A549 (cell line): ENCODE measurements at places on chromosomes 5 and 9. TPM values are rescaled to one million over a fixed set of nuclear protein-coding genes. Genes with fewer than 3 reads are reported as not detected.

- DNase-seq: no peak
These were observed 54.6 kb upstream of the RXRA start for GRCh38 chr9:134271338-134272301.

DNA sequence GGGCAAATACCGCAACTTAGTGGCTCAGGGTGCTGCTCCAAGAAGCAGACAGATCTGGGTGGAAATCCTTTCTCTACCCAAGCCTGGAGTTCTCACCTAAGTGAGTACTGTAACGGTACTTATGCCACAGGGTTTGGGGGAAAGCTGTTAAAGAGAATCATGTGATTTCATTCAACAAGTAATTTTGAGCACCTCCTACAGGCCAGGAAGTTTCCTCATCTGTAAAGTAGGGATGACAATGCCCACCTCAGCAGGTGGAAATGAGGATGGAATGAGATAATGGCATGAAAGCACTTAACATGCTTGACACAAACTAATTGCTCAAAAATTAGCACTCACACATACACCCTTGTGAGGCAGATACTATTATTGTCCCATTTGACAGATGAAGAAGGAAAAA lies 114.1 kb downstream of the JAKMIP2 start:
- DNase-seq: no peak

DNA sequence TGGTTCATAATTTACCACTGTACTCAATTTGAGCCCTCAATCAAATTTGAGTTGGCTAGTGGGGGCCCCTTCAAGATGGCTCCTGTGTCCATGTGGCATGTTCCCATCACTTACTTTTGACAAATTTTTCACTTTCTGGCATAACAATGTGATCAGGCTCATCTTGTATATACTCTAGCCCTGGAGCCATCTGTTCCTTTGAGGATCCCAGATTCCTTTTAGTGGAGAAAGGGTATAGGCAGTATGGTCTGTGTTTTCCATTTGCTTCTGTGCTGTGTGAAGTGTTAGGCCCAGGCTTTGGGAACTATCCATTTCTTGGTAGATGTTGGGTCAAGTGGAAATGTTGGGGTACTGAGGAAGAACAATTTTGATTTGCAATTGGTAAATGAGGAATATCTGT lies 45.7 kb downstream of the SH3GL2 start:
- no peak for DNase-seq

- no peak for DNase-seq
These were observed 270.5 kb downstream of the SMARCA2 start for GRCh38 chr9:2285416-2286332.

- no peak for DNase-seq
These were observed 1.8 kb downstream of the PLAC8L1 start for GRCh38 chr5:146103594-146103993.

GRCh38 chr5:173744551-173744950 lies 128.1 kb upstream of the BOD1 start:
- DNase-seq: no peak

DNA sequence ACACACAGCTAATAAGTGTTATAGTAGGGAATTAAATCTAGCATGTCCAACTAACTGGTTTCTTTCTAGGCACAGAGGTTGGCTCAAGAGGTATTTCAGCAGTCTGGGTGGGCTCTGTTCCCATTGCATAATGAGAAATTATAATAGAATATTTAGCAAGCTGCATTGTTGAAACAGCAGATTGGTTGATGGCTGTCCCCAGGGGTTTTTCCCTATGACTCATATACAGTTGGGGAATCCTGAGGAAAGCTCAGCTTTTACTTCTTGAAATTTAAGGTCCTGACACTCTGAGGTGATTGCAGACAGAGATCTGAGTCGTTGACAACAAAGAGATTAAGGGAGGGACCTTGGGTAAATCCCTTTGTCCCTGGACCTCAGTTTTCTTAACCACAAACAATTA lies 38.3 kb upstream of the TNFSF8 start:
- DNase-seq: no peak

- no peak for DNase-seq
These were observed 457 bp downstream of the UGCG start for GRCh38 chr9:111896942-111897600.

DNA sequence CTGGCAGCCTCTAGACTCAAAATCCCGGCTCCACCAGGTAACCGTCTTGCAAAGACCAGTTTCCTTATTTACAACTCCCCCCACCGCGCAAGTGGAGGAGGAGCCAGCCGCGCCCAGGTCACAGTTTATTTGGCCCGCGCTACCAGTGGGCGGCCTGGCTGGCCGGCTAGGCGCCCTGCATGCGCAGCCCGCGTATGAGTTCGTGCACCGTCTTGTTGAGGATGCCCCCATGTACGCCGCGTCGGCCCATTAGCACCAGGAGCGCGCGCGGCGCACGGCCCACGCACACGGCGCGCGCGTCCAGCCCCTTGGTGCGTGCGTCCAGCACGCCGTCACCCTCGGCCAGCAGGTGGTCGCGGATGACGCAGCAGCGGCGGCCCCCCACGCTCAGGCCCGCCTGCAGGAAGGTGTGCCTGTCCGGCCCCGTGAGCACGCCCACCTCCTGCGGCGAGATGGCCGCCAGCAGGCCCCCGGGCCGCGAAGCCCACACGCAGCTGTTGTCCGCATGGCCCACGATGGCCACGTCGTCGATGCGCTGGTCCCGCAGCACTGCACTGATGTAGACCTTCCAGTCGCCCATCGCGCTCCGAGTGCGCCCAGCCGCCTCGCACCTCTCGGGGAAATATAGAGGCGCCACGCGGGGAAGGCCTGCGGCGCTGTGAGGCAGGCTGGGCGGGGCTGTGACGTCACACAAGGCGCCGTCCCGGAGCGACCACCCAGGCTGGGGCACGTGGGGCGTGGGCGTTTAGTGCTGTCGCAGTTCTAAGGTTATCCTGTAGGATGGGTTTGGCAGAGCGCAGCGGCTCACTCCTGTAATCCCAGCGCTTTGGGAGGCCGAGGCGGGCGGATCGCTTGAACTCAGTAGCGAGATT lies at the start of gene PFN3:
TSS of gene PFN3 (minus strand) at position 665 of the 872 bp plus-strand sequence. CDS start at position 580, 85 bp downstream.
- DNase-seq: no peak

DNA sequence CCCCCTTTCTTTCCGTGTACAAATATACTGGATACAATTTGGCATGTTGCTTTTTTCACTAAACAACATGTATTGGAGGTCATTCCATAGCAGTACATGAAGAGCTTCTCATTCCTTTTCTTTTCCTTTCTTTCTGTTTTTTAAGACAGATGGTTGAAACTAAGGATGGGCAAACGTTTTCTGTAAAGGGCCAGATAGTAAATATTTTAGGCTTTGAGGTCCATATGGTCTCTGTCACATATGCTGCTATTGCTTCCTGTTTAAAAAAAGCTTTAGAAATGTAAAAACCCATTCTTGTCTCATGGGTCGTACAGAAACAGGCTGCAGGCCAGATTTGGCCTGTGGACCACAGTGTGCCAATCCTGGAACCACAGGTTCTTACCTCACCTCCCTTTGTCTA lies 160.1 kb downstream of the ACER2 start:
- no peak for DNase-seq

DNA sequence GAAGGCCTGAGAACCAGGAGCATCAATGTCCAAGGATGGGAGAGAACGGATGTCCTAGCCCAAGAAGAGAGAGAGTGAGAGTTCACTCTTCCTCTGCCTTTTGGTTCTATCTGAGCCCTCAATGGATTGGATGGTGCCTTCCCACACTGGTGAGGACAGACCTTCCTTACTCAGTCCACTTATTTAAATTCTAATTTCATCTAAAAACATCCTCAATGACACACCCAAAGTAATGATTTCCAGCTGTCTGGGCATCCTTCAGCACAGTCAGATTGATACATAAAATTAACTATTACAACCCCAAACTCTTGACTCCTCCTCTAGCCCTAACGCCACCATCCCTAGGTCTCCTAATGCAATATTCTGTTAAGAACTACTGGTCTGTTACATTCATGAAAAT lies 122.0 kb downstream of the GAS1 start:
- DNase-seq: no peak

- no peak for DNase-seq
These were observed 12.8 kb downstream of the UGCG start for GRCh38 chr9:111909444-111909843.

GRCh38 chr9:79769476-79770275 lies 197.9 kb downstream of the TLE4 start:
- DNase-seq: no peak

DNA sequence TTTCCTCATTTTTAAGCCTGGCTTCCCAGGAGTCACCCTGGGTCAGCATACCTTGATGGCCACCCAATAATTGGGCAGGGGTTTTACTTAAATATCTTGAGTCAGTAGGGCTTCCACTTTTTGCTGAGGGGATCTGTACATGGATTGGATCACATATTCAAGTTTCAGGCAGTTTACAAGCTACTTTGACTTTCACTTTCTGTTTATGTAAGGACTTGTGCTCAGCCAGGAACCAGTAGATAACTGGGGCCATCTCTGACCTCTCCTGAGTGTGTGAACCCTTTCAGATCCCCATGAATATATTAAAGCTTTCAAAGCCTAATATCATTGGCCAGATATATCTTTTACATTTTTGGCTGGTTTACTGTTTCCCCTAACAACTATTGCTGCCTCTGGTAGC lies 45.1 kb downstream of the SLCO6A1 start:
- no peak for DNase-seq

GRCh38 chr9:72188232-72188631 lies 39.0 kb downstream of the GDA start:
- no peak for DNase-seq

GRCh38 chr5:68217047-68217355 lies 1.4 kb downstream of the PIK3R1 start:
- DNase-seq: no peak

DNA sequence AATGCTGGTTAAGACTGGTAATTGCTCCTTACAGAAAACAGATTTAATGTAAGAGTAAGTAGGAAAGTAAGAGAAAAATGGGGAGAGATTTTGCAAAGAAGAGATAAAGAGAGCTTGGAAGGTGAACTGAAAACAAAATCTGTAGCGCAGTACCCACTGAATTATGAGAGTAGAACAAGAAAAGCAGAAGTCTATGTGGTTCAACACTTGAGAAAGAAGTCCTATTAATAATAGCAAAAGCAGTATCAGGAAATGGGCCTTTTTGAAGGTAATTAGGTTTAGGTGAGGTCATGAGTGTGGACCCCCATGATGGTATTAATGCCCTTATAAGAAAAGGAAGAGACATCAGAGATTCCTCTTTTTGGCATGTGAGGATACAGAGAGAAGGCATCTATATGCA lies 460.6 kb downstream of the CETN3 start:
- no peak for DNase-seq

SPATA31D4 gene
- not detected in 3 replicates for polyA plus RNA-seq

OGN gene
- not detected in 3 replicates for polyA plus RNA-seq

ACOT12 gene
- polyA plus RNA-seq: not detected in 3 replicates

SLC9A3 gene
- polyA plus RNA-seq: 1.3 TPM in 3 replicates

DAB2 gene
- polyA plus RNA-seq: 10.5 to 13.6 TPM (median 12.6 TPM) in 3 replicates

NUTM2F gene
- not detected in 3 replicates for polyA plus RNA-seq

SPATA31A3 gene
- polyA plus RNA-seq: not detected in 3 replicates
